ENCODE measurements at places on chromosomes 5 and 9. TPM values are rescaled to one million over a fixed set of nuclear protein-coding genes. Genes with fewer than 3 reads are reported as not detected.

DNA sequence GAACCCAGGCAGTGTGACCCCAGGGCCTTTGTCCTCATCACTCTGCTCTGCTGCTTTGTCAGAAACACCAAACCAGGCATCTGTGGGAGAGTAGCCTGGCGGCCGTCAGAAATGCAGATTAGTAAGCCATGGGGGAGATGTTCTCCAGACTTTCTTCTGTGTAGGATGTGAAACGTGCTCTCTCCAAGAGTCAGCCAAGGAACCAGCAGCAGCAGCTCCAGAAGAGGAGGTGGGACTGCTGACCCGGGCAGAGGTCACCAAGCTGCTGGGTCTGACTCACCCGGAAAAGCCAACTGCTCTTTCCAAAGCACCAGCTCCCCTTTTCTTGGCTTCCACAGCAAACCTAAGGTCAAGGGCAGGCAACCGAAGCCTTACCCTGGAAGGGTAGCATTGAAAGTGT, 14.4 kb upstream of the ABLIM3 start:
- no peaks in the 10 kb centered on the region for H3K27me3 ChIP-seq
- no peaks in the 10 kb centered on the region for H3K36me3 ChIP-seq
- no peak overlapping the region for H3K4me3 ChIP-seq
- no peak overlapping the region for H3K27ac ChIP-seq
- no peaks in the 10 kb centered on the region for H3K4me1 ChIP-seq

GRCh38 chr5:54455413-54456157, at the start of gene HSPB3:
TSS of gene HSPB3 (plus strand) at chr5:54455699. CDS start at chr5:54455790, 91 bp downstream.
- DNase-seq = no peak
- no peaks in the 10 kb centered on the region for H3K36me3 ChIP-seq

Gene GRXCR2
- not detected for total RNA-seq

Gene C8G
- 1.8 TPM for total RNA-seq

Gene PCDHGB3
- 2.3 TPM for total RNA-seq

Data from upper lobe of left lung (tissue), 6 donors.